Left renal cortex interstitium (tissue), 4 donors: ENCODE measurements at places on chromosomes 5 and 9. TPM values are rescaled to one million over a fixed set of nuclear protein-coding genes. Genes with fewer than 3 reads are reported as not detected.

DNA sequence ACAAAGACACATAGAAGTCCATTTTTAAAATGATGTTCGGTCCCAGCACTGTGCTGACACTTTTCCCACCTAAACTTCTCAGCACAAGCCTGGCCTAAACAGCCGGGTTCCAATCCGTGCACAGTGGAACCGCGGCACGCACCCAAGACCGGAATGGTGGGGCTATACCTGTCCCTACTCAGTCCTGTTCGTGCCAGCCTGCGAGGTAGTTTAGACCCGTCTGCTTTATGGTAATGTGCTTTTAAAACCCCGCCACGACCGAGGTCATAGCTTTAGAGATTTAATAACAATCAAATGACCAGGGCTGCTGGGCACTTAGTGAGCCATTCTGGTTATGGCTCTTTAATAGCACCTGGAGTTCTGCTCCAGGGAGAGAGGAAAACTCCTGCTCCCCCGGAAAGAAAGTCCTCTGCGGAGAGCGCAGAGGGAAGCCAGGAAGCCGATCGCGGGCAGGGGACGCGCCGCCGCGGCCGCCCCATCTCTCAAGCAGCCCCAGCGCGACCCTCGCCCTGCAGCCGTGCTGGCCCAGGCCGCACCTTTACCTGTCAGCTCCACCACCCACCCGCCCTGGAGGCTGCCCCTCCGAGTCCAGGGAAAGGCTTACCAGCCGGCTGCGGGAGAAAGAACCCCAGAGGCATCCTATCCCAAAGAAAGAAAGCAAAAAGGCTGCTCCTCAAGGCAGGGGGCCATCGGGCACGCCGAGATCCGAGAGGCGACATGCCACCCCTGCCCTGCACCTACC lies 511 bp downstream of the ARL15 start:
- DNase-seq: no peak

GRCh38 chr9:102114557-102114956 lies 376.1 kb upstream of the GRIN3A start:
- DNase-seq: no peak

DNA sequence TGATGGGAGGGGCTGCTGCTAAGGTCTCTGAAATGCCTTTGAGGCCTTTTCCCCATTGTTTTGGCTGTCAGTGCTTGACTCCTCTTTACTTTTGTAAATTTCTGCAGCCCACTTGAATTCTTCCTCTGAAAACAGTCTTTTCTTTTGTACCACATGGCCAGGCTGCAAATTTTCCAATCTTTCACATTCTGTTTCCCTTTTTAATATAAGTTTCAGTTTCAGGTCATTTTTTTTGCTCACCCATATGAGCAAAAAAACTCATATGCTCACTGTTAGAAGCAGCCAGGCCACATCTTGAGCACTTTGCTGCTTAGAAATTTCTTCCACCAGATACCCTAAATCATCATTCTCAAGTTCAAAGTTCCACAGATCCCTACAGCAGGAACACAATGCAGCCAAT lies 234.6 kb upstream of the ADRA1B start:
- DNase-seq: no peak

- DNase-seq: no peak
Measured at GRCh38 chr9:134053401-134053871, 14.4 kb downstream of the BRD3 start.

DNA sequence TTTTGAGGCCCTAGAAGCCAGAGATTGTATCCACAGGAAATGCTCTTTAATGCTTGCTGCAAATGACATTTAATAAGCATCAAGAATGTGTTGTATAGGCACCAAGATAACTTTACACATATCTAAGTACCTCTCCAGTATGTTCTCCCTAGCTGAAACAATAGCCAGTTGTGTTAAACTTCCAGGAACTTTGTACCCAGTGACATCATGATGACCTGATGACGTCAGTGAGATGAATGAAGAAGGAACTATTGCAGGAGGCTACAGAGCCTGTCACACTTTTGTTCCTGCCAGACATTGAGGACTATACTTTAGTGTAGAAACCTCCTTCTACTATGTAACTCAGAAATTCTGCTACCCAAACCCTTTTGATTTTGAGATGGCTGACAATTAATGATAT lies 129.8 kb downstream of the CD180 start:
- DNase-seq: no peak

- DNase-seq: no peak
Measured at GRCh38 chr9:91415290-91415689, 8.3 kb downstream of the NFIL3 start.

- no peak for DNase-seq
Measured at GRCh38 chr5:139190125-139190524, 8.0 kb downstream of the SIL1 start.

GRCh38 chr9:98120476-98120875 lies 1.5 kb upstream of the TRIM14 start:
- no peak for DNase-seq

- DNase-seq: no peak
Measured at GRCh38 chr5:154418344-154418820, 27.4 kb upstream of the SAP30L start.

Gene CDH9
- polyA plus RNA-seq: 10.2 TPM

Gene OR13C8
- polyA plus RNA-seq: not detected

Gene UBE2QL1
- 1.2 TPM for polyA plus RNA-seq

Gene ADAMTS19
- polyA plus RNA-seq: 5.9 TPM

Gene CTNND2
- 1.9 TPM for polyA plus RNA-seq
